ENCODE measurements at places on chromosomes 12 and 14.

DNA sequence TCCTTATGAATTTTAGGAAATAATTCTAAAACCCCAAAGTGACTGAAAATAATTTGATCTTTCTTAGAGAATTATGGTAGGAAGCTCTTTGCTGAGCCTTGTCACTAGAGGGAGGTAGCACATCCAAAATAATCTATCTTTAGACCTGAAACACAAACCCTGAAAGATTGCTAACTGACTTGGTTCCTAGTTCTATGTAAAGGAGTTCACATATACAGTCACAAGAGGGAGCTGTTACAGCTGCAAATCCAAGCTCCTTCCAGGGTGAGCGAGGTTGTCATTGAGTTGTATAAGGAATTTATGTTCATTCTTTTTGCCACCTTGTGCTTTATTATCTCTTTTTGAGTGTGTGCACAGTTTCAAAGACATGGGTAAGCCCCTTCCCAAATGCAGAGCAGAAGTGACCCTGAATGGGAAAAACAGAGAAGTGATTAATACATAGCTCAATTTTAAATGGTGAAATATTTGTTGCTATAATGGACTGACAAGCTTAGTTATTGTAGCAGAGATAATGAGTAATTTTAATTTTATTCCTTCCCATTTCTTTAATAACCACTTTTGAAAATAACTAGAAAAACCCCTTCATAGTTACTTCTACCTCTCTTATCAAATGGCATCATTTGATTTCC, 387.9 kb downstream of the DAD1 start:
- DNase-seq: no peak

DNA sequence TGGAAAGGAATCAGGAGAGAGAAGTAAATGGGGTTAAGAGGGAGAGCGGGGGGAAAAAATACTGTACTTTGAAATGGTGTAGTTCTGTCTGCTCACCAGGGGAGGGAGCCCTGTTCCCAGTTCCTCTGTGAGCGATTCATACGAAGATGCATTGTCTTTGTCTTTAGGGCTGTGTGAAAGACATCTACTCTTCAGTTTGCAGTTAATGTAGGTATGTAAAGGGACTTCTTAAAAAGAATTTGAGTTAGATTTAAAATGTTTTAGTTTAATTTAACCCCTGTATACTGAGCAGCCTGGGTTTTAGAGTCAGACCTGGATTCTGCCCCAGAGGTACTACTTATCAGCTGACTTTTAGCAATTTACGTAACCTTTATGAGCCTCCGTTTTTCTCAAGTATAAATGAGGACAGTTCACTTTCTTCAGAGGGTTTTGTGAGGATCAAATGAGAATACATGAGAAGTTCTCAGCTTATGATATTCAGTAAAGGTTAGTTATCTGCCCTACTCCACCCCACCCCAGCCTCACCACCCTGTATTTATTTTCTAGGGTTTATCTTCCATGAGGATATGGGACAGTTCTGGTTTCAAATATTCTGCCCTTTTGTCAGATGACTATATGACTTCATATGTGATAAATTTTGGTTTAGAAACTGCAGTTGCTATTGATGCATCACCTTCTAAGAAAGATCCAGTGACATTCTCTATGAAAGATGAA, 82.5 kb upstream of the EVL start:
- DNase-seq: no peak

GRCh38 chr12:132695431-132695830, 8.0 kb downstream of the PXMP2 start:
- DNase-seq: no peak

DNA sequence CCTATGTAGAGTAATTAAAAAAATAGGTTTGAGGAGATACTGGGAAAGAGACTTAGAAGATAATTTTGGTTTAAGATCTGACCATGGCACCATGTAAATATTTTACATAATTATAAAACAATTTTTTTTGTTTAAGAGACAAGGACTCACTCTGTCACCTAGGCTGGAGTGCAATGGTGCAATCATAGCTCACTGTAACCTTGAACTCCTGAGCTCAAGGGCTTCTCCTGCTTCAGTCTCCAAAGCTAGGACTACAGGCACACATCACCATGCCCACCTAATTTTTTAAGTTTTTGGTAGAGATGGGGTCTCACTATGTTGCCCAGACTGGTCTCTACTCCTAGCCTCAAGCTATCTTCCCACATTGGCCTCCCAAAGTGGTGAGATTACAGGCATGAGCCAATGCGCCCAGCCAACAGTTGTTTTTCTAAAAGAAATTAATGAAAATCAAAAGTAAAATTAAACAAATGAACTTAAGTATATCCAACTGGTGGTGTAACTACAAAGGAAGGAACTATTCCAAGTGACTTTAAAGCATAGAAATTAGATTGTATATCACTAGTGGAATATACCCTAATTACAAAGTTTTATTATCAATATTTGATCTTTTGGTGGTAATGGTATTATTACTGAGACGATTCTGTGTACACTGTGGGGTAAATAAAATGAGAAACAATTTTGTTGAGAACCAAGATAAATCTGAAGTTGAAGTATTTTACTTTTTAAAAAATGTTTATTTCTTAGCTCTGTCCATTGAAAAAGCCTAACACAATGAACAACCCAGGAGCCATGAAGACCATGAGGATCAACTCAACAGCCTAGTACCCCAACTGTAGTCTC, 29.1 kb downstream of the COCH start:
- no peak for DNase-seq

DNA sequence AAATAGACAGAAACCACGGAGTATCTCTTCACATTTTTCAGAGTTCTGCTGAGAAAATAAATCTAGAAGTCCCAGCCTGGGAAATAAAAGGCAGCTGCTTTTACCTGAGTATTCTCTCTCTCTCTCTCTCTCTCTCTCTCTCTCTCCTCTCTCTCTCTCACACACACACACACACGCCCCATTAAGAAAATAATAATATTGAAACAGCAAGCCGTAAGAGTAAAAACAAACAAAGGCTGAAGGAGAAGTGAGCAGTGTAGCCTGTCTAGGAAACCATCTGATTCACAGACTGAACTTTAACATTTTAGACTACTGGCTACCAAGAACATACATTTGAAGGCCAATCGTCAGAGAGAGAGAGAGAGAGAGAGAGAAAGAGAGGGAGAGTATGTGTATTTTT, 8.4 kb downstream of the PTHLH start:
- no peak for DNase-seq

GRCh38 chr12:114030451-114030850, 64.3 kb upstream of the RBM19 start:
- peak; percentile 28 for DNase-seq

DNA sequence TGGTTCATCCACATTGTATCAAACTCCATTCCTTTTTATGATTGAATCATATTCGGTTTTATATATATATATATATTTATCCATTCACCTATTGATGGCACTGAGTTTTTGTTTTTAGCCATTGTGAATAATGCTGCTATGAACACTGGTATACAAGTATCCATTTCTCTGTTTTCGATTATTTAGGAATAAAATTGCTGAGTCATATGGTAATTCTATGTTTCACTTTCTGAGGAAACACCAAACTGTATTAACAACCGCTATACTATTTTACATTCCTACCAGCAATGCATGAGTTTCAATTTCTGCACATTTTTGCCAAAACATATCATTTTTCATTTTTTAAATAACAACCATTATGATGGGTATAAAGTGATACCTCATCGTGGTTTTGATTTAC, 104.7 kb downstream of the C12orf42 start:
- DNase-seq: no peak

DNA sequence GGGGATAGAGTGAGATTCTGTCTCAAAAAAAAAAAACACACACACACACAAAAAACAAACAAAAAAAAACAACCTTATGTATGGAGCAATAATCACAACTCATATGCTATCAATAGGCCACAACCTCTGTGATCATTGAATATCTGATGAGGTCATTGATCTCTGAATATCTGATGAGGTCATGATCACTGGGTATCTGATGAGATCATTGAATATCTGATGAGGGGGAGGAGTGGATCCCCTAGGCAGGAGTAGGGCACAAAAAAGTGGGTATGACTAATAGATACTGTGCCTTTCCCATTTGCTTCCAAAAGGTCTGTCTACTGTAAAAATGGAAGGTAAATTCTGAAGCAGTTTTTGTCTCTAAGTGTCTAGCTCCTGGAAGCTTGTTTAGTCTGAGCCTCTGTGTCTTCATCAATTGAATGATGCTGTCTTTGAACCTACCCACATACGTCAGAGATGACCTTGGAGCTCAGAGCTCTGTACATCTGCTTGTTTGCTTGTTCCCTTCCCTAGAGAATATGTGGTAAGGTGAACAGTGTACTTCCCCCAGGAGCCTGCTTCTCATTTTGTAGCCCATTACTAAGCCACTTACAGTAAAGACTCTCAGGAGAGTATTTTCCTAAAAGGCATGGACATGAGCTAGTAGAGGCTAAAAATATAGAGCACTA, 13.6 kb downstream of the PAH start:
- DNase-seq: peak; percentile 93

GRCh38 chr14:68449561-68450181, 343.2 kb downstream of the ZFP36L1 start:
- DNase-seq: no peak

DNA sequence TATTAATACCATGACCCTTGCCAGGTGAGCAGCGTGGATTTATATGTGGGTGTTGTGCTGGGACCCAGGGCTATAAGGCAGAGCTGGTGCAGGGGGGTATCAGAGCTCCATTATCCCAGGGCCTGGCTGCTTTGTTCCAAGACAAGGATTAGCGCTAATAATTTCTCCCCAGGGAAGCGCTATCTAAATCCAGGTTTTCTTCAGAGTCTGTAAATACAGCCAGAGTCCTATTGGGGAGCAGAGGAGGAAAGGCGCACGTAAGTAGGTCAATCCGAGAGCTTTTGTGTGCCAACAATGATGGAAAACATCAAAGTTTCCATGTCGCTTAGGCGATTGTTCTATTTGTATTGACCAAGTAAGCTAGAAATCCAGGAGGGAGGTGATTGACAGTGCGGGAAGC, 1009.7 kb downstream of the VRK1 start:
- no peak for DNase-seq

DNA sequence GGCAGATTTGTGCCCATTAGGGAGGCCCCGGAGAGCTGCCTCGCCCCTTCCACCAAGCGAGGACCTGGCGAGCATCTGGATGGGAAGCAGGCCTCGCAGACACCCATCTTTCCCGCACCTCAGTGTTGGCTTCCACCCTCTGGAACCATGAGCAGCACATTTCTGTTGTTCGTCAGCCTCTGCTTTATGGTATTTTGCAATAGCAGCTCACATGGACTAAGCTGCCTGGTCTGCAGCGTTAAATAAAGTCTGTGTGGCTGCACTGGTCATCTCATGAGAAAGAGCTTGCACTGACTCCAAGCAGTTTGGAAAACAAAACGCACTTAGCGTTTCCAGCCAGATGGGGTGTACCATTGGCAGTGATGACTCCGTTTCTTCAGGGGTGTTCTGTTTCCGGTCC, 75.8 kb downstream of the GLT1D1 start:
- no peak for DNase-seq

DNA sequence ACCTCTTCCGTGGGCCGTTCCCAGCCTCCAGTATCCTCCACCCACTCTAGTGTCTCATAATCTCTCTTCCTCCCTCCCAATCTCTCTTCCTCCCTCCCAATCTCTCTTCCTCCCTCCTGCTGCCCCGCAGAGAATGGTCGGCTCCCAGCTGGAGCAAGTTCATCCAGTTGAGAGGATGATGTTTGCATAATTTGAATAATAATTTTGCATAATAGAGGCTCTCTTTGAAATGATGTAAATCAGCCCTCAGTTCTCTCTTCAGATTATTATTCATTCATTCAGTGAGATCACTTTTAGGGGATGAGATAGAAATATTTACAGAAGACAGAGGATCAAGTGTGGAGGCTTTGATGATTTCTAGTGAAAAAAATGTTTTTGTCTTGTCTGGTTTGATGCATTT, 125.0 kb downstream of the PTPN11 start:
- DNase-seq: no peak

DNA sequence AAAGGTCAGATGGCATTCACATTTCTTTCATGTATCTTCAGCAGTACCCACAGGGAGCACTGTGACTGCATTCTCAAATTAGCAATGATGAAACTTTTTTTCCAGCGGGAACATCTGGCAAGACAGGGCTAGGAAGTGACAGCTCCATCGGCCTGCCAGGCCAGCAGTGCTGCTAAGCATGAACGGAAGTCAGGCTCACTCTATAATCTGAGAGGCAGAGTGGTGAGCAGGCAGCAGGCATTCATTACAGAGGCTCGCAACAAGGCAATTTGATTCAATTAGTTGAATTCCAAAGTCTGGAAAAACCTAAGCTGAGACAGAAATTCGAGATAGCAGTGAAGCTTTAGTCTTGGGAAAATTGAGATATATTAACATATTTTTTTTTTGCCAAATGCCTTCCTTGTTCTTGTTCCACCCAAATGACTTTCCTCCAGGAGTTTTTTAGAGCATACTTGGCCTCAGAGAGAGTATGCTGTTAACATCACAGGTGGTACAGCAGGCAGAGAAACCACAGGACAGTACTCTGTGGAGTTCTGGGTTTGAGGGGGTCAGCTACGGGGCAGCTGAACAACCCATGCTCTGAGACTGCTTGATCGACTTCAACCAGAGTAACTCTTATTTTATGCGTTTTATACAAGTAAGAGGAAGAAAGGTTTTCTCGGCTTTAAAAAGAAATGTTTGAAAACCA, 414.9 kb downstream of the APAF1 start:
- no peak for DNase-seq

DNA sequence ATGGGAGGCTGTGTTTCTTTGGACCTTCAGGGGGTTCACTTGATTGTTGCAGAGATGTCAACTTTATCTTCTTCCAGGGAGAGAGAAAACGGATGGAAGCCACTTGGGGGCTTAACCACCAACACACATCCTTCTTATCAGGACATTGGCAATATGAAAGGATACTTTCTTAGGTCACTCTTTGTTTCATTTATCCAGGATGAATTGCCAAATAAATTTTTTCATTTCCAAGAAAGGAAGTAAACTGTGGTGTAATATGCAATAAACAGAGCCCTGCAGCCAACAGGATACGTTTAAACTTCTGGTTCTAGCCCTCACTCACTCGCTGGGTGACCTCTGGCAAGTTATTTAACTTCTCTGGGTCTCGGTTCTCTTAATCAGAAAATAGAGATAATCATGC, 77.8 kb downstream of the CCDC60 start:
- no peak for DNase-seq

DNA sequence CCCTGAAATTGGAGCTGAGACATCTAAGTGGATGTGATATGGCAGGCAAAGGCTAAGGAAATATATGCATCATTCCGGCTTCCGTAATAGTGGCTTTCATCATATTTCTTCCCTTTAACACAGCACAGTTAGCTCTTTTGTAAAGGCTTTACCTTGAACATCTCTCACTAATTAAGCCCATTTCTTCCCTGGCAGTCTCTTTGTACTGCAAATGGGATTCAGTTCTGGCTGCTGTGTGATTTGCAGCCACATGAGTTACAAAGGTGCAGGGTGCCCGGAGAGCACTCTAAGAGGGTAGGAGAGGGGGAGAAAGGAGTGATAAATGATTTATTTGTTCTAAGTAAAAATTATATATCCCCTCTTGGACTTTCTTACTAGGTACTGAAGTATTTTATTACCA, 232.1 kb upstream of the CCDC196 start:
- DNase-seq: no peak

- no peak for DNase-seq
Observed at GRCh38 chr14:49769171-49769570, 1.2 kb downstream of the KLHDC2 start.

GRCh38 chr14:59870277-59871165, at the start of gene RTN1:
Gene RTN1 (minus strand): TSS chr14:59870776. CDS start chr14:59870630, 146 bp downstream.
- DNase-seq: peak; percentile 6
